Memory B cell (primary cell): ENCODE measurements at places on chromosomes 7 and 10.

- DNase-seq, result no peak
Observed at GRCh38 chr10:6494936-6495592, 85.0 kb downstream of the PRKCQ start.

GRCh38 chr10:81040031-81040430, 502.3 kb downstream of the SH2D4B start:
- DNase-seq, result no peak

- no peak for DNase-seq
Observed at GRCh38 chr7:138458576-138459412, 1.3 kb upstream of the TRIM24 start.

GRCh38 chr7:12712236-12712635, 24.8 kb downstream of the ARL4A start:
- DNase-seq, result no peak

DNA sequence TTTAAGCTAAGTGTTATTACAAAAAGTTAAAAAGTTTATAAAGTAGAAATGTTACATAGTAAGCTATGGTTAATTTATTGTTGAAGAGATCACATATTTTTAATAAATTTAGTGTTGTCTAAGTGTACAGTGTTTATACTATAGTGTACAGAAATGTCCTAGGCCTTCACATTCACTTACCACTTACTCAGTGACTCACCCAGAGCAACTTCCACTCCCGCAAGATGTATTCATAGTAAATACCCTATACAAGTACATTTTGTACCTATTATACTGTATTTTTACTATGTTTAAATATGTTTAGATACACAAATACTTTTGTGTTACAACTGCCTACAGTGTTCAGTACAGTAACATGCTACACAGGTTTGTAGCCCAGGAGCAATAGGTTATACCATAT, 69.2 kb downstream of the DNAJC1 start:
- no peak for DNase-seq
